ENCODE measurements at places on chromosomes 1 and 21.

GRCh38 chr1:75727571-75727970 is 3.1 kb downstream of the ACADM start:
- H3K4me1 ChIP-seq: no peaks in the 10 kb centered on the region
- peaks cover 35% of the 10 kb centered on the region for H3K36me3 ChIP-seq
- peak overlapping the region; percentile 19 for H3K27ac ChIP-seq
- no peak for DNase-seq
- no peaks in the 10 kb centered on the region for H3K27me3 ChIP-seq

DNA sequence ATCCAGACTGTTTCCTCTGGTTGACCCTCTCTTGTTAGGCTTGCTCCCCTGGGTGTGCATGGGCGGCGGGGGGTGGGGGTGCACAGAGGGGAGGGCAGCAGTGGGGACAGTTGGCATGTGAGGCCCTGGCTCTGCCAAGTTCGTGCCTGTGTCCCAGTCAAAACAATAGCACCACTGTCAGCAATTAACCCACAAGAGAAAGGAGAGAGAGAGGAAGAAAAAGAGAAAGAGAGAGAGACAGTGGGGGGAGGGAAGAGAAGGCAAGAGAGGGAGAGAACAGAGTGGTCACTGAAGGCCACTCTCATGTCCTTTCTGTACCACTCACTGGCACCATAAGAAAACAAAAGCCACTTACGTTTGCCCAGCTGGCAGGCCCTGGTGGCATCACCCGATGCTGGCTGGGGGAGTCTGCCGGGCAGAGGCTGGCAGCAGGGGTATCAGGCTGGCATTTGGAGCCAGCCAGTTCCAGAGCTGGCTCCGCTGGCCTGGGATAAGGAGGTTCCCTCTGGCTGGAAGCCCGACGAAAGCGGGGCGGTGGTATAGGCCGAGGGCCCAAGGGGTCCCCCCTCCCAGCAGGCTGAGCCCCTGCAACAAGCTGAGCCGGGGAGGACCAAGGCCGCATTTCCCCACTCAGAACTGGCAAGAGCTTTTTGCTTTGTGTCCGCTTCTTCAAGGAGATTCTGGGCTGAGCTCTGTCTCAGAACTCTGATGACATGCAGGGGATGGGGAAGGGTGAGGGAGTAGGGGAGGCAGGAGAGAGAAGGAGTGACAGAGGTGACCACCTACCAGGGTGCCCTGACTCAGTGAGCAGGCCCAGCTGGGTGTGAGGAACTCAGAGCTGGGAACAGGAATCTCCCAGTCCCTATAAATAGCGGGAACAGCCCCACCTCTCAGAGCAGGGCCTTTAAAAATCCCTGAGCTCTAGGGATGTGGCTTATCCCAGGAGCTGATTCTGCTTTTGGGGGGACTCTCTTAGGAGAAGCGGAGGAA is 27.9 kb downstream of the PIK3C2B start:
- DNase-seq: no peak
- peaks cover 17% of the 10 kb centered on the region for H3K27me3 ChIP-seq

DNA sequence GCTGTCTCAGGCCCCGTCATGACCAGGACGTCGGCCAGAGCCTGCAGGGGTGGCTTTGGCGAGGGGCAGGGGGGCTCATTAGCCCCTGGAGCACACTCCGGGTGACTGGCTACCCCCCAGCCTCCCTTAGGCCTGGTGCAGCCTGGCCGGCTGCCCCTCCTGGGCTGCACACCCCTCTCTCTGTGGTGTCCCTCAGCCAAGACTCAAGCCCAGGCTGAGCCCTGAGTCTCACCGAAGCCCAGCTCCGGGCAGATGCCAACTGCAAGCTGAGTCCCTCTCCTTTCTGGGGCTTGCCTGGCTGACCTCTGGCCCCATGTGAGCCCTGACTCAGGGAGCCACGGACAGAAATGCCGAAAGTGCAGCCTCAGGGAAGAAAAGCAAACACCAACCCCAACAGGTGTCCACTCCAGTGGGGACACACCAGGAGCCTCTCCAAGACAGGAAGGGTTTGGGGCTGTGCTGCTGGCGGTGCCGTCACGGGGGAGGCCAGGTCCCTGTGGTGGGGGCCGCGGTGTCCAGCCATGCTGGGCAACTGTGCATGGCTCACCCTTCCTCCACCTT is 5.3 kb upstream of the IBA57 start:
- no peaks in the 10 kb centered on the region for H3K36me3 ChIP-seq
- H3K27ac ChIP-seq: no peak overlapping the region
- H3K27me3 ChIP-seq: no peaks in the 10 kb centered on the region
- H3K4me1 ChIP-seq: peaks cover 10% of the 10 kb centered on the region

GRCh38 chr1:195915826-195916225 is 692.4 kb downstream of the KCNT2 start:
- no peak overlapping the region for H3K27ac ChIP-seq
- no peaks in the 10 kb centered on the region for H3K36me3 ChIP-seq
- DNase-seq: no peak
- H3K27me3 ChIP-seq: no peaks in the 10 kb centered on the region
- no peak overlapping the region for H3K4me3 ChIP-seq
- H3K4me1 ChIP-seq: no peaks in the 10 kb centered on the region

DNA sequence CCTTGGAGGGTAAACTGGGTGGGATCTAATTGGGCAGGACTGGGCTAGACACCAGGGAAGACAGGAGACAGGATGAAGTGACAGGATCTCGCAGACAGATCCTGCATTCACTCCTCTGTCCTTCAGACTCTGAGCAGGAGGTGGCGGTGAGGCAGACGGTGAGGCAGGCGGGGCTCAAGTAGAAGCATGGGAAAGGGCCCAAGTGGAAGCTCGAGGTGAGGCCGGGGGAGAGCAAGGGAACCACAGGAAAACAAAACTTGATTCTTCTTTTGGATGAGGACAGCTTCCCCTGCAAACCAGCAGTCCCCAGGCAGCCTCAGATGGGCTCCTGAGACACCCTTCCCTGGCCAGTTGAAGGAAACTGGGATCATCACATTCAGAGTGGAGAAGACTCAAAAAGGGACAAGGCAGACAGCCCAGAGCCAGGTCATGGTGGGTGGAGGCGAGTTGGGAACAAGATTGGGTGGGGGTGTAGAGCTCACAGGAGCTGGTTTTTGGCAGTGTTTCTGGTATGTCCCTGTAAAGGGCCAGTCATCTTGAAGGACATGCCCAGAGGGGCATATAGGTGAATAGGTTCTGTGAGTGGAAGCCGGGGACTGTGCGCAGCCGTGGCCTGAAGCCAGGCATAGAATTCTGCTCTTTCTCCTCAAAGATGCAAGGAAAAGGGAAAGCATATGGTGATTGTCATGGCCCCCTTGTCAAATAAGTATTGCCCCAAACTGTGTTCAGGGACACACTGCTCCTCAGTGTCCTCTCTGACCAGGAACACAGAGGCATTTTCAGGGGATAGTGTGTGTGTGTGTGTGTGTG is 18.0 kb downstream of the INKA2 start:
- no peak overlapping the region for H3K27ac ChIP-seq
- H3K4me1 ChIP-seq: peaks cover 5% of the 10 kb centered on the region
- no peak overlapping the region for H3K4me3 ChIP-seq
- no peaks in the 10 kb centered on the region for H3K36me3 ChIP-seq

GRCh38 chr1:38114241-38115026 is 67.8 kb upstream of the POU3F1 start:
- H3K4me3 ChIP-seq: no peak overlapping the region
- H3K27ac ChIP-seq: no peak overlapping the region
- no peaks in the 10 kb centered on the region for H3K36me3 ChIP-seq
- H3K27me3 ChIP-seq: peaks cover 83% of the 10 kb centered on the region
- no peak for DNase-seq
- H3K4me1 ChIP-seq: no peaks in the 10 kb centered on the region

DNA sequence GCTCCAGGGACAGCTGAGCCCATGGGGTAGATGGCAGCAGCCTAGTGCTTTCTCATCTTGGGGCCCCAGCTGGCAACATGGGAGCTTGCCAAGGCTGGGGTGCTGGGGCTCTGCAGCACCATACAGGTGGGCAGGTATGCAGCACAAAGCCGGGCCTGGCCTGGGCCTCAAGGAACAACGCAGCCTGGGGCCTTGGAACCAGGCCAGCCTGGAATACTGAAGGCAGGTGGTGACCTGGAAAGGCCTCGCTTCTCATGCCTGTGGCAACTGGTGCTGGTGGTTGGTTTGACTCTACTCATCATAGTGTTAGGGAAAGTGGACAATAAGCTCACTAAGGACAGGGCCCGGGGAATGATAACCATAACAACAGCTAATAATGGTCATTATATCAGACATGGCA is 27.0 kb upstream of the SDHB start:
- no peaks in the 10 kb centered on the region for H3K36me3 ChIP-seq
- no peaks in the 10 kb centered on the region for H3K4me1 ChIP-seq
- H3K4me3 ChIP-seq: no peak overlapping the region

DNA sequence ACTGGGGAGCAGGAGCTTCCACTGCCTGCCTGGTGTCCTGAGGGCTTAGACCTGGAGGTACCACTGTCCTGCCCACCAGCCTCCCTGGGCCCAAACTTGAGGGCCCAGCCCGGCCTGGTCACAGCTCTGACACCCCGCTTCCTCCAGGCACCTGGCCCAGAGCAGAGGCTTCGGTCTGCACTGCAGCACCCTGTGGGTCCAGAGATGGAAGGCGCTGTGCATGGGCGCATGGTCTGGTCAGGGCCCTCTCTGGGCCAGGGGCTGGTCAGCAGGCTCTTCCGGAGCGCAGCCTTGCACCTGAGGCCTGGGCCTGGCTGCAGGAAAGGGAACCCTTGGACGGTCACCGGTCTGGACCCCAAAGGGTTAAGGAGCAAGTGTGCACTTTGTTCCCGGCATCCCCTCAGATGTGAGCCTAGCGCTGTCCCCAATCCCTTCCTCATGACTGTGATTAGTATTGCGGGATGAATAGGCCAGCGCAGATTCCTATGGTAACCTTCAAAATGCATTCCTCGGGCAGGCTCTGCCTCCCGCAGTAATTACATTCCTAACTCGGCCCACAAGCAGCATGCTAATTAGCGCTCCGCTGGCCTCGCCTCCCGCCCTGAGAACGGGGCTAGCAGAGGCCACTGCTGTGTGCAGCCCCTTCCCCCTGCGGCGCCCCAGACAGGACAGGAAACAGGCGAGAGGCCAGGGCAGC is 36.3 kb downstream of the PRDM16 start:
- H3K4me1 ChIP-seq: no peaks in the 10 kb centered on the region
- no peaks in the 10 kb centered on the region for H3K36me3 ChIP-seq
- H3K27me3 ChIP-seq: peaks cover 17% of the 10 kb centered on the region
- H3K27ac ChIP-seq: no peak overlapping the region
- no peak for DNase-seq

GRCh38 chr1:243550276-243550675 is 294.4 kb downstream of the SDCCAG8 start:
- H3K27me3 ChIP-seq: no peaks in the 10 kb centered on the region
- H3K4me1 ChIP-seq: no peaks in the 10 kb centered on the region
- H3K4me3 ChIP-seq: no peak overlapping the region

DNA sequence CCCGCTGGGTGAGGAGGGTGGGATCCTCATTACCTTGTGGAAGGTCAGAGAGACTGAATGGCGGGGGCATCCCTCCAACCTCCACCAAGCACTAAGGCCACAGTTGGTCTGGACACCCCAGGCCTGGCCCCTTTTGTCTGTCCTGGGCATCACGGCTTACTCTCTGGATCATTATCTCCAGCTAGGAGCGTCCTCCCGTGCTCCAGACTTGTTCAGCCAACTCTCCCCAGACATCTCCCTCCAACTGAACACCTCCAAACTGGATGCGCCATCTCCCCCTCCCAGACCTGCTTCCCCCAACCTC is 7.3 kb upstream of the GJB5 start:
- no peaks in the 10 kb centered on the region for H3K36me3 ChIP-seq
- no peak overlapping the region for H3K4me3 ChIP-seq

- peaks cover 9% of the 10 kb centered on the region for H3K4me1 ChIP-seq
- H3K36me3 ChIP-seq: peaks cover 32% of the 10 kb centered on the region
- no peak overlapping the region for H3K27ac ChIP-seq
- peak overlapping the region; percentile 95 for H3K4me3 ChIP-seq
- H3K27me3 ChIP-seq: no peaks in the 10 kb centered on the region
- DNase-seq: no peak
These were observed 333 bp upstream of the CHAF1B start for GRCh38 chr21:36384885-36385232.

DNA sequence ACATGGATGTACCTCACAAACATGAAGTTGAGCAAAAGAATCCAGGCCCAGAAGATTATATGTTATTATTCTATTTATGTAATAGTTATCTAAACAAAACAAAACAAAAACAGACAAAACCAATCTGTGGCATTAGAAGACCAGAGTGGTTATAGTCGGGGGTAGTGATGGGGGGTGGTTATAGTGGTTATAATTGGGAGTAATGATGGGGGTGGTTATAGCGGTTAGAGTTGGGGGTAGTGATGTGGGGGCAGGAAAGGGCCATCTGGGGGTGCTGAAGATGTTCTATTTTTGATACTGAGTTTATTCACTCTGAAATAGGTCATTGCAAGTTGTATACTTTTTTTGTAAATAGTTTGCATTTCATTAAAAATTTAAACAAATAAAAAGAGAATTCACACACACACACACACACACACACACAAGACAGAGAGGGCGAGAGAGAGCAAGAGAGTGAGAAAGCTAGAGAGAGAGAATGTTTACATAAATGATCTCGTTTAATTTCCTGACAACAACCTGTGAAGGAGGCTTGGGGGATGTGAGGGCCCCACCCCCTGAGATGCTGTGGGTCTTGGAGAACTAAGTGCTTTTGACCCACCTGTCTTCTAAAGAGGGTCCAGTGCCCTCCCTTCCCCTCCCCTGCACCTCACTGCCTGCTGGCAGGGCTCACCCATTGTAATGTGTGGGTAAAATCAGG is 37.4 kb downstream of the RHOU start:
- H3K27ac ChIP-seq: no peak overlapping the region
- no peak overlapping the region for H3K4me3 ChIP-seq
- H3K36me3 ChIP-seq: no peaks in the 10 kb centered on the region
- no peaks in the 10 kb centered on the region for H3K4me1 ChIP-seq
- DNase-seq: no peak

DNA sequence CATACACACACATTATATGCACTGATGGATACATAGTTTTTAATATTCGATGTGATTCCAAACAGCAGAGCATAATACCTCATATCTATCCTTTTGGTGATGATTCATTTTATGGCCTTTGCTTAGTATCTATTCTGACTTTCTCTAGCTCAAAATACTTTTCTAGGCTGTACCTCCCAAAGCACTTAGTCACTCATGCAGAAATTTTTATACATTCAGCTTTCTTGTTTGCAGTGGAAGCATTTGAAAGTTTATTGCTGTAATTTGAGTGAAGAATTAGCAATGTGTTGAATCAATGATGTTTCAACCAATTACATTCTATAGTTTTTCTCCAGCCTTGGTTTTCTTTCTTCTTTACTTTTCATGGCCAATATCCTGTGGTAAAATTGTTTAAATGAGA is 66.7 kb downstream of the LBR start:
- no peaks in the 10 kb centered on the region for H3K4me1 ChIP-seq
- H3K27me3 ChIP-seq: peaks cover 4% of the 10 kb centered on the region
- no peak overlapping the region for H3K27ac ChIP-seq
- DNase-seq: no peak
- no peak overlapping the region for H3K4me3 ChIP-seq

GRCh38 chr1:60448850-60449249 is 375.3 kb upstream of the C1orf87 start:
- H3K4me3 ChIP-seq: no peak overlapping the region
- no peaks in the 10 kb centered on the region for H3K27me3 ChIP-seq
- no peak for DNase-seq
- no peaks in the 10 kb centered on the region for H3K36me3 ChIP-seq
- no peaks in the 10 kb centered on the region for H3K4me1 ChIP-seq
